ENCODE measurements at places on chromosomes 2 and 18.

- no peak for DNase-seq
Observed at GRCh38 chr2:43563679-43564078, 32.2 kb downstream of the THADA start.

GRCh38 chr2:152198499-152198898 is 22.9 kb upstream of the STAM2 start:
- no peak for DNase-seq

GRCh38 chr2:190465060-190465459 is 56.9 kb downstream of the MFSD6 start:
- no peak for DNase-seq

GRCh38 chr2:217076058-217076435 is 216.2 kb upstream of the TNP1 start:
- no peak for DNase-seq

GRCh38 chr2:57368190-57368589 is 678.4 kb upstream of the VRK2 start:
- no peak for DNase-seq

DNA sequence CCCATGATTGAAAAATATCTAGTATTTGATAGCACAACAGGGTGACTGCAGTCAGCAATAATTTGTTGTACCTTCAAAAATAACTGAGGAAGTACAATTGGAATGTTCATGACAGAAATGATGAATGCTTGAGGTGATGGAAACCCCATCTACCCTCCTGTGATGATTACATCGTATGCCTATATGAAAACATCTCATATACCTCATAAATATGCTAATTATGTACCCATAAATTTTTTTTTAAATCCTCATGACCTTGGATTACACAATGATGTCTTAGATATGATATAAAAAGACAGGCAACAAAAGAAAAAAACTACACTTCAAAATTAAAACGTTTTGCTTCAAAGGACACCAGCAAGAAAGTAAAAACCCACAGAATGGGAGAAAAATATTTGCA is 1.4 kb upstream of the POLR1B start:
- no peak for DNase-seq

DNA sequence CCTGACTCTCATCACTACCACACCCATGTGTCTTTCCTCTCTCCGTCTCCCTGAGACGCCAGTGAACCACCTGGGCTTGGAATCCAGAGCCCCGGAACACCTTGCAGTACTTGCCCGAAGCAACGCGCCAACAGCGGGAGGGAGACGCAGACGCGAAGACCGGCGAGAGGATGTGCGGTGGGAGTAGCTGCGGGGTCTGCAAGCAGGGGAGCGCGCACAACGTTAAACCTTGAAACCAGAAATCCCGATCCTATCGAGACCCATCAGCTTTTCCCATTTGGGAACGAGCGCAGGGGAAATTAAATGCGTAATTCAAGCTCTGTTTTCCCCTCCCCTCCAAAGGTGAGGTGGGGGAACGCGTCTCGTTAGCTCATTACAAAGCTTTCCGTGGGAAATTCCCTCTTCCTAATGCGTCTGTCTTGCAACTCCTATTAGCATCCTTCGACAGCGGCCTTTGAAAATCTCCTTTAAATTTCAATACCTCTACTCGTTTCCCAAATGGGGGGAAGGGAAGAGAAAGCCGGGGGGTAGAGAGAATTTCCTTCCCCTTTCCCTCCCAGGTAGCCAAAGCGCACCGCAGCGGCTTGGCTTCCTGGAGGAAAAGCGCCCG is 421 bp upstream of the CNTNAP5 start:
- no peak for DNase-seq

GRCh38 chr2:28225473-28226080 is 167.1 kb upstream of the FOSL2 start:
- DNase-seq, result no peak

DNA sequence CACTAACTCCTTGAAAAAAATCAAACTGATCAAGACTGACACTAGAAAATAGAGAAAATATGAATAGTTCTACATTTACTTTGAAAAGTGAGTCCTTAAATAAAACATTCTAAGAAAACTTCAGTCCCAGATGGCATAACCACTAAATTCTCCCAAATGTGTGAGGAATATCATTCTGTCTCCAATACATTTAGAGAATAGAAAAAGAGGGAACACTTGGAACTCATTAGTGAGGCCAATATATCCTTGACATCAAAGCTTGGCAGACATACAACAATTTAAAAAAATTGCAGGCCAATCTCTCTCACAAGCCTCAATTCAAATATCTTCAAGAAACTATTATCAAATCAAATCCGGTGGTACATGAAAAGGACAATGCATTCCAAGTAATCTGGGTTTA is 79.3 kb upstream of the TMEM247 start:
- DNase-seq, result no peak

DNA sequence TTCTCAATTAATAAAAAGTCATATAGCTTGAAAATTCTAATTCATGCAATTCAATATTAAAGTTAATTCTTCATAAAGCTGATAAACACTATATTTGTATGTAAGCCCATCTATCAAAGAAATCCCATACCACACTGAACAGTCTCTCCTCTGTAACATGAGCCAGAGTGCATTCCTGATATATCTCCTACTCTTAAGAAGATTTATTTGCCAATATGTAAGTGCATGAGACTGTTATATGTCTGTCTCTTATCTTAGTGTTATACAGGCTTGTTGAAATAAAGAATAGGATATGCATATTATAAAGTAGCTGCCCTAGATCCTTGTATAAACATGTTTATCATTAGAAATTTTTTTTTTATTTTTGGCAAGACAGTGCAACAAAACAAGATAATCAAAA is 40.4 kb upstream of the TTC32 start:
- DNase-seq, result no peak

DNA sequence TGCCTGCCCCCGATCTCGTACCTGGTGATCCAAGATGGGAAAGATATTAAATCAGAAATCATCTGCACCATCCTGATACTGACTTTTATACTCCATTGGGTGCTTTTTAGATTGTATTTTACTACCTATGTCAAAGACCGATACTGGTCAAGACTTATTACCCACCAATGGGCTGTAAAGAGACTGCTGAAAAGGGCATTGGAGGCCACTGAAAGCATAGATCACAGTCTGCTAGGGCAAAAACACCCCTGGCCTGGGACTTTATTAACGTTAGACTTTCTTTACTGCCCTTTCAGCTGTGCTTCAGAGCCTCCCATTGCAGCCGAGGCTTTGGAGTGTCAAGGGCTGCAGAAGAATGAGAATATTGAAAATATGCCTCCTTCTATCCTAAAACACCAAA is 472.8 kb upstream of the DDX18 start:
- DNase-seq, result no peak

DNA sequence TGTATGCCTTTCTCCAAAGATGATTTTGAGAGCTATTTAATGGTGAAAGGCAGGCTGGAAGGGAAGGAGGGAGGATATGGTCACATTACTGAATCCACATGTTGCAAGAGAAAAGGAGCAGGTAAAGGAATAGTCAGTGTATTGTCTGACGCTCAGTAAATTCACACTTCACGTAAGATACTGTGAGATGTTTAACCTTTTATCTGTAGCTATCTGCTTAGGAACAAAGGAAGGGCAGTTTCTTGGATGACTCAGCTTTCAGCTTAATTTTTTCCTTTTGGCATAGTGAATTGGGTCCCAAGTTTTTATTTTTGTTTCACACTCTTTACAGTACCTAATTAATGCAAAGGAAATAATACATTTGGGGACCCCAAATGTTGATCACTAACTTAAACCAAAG is 96.2 kb downstream of the PMS1 start:
- DNase-seq, result no peak

- DNase-seq, result no peak
Observed at GRCh38 chr2:217717646-217718045, 285.1 kb downstream of the TNS1 start.

DNA sequence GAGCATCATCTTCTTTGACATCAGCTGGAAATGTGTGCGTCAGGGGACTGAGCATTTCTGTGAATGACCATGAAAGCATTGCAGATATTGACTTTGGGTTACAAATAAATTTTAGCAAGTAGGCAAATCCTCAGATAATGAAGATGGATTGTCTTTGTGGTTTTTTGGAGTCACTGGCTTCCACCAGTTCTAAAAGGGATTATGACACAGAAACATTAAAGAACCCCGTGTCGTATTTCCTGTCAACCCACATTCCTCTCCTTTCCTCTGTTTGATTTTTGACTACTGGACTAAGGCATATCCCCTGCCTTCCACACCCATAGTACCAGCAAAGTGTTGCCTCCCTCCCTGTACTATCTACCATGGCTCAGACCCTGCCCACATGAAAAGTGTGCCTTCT is 268.1 kb downstream of the MYO3B start:
- DNase-seq, result no peak

- no peak for DNase-seq
Observed at GRCh38 chr2:226548732-226549131, 250.9 kb downstream of the IRS1 start.

- no peak for DNase-seq
Observed at GRCh38 chr2:29351916-29352591, 236.8 kb downstream of the CLIP4 start.

GRCh38 chr2:122681626-122682025 is 926.2 kb downstream of the TSN start:
- no peak for DNase-seq

- peak; percentile 6 for DNase-seq
Observed at GRCh38 chr2:8754106-8754776, 72.4 kb downstream of the ID2 start.

GRCh38 chr2:14543284-14543683 is 89.2 kb upstream of the LRATD1 start:
- no peak for DNase-seq

DNA sequence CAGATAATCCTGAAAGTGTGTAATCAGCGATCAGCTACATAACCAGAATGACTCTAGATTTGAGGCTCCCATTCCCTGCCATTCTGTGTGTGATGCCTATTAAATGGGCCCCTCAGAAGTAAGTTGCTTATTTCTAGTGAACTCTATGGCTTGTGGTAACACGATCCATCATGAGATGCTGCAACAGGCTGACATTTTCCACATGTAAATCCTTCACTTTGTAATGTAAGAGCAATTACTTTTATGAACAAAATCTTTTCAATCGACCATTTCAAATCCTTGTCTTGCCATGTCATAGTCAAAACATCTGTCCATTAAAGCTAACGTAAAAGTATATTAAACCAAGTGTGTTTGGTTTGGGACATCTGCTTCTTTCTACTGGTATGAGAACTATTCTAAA is 175.9 kb upstream of the ETAA1 start:
- no peak for DNase-seq
